ENCODE measurements at places on chromosomes 6 and 20. TPM values are rescaled to one million over a fixed set of nuclear protein-coding genes. Genes with fewer than 3 reads are reported as not detected.

- DNase-seq = no peak
Measured at GRCh38 chr6:41208439-41209106, 7.6 kb upstream of the TREML2 start.

GRCh38 chr6:72316675-72317380 is 305.0 kb upstream of the KCNQ5 start:
- no peak for DNase-seq

AGPAT1 gene
- total RNA-seq = 9.0 TPM

GRCh38 chr6:157184202-157185015 is 138.9 kb downstream of the TMEM242 start:
- DNase-seq = peak; percentile 43

- no peak for DNase-seq
Measured at GRCh38 chr6:159640322-159640721, 52.7 kb downstream of the SOD2 start.

SF3B5 gene
- 113 TPM for total RNA-seq

DNA sequence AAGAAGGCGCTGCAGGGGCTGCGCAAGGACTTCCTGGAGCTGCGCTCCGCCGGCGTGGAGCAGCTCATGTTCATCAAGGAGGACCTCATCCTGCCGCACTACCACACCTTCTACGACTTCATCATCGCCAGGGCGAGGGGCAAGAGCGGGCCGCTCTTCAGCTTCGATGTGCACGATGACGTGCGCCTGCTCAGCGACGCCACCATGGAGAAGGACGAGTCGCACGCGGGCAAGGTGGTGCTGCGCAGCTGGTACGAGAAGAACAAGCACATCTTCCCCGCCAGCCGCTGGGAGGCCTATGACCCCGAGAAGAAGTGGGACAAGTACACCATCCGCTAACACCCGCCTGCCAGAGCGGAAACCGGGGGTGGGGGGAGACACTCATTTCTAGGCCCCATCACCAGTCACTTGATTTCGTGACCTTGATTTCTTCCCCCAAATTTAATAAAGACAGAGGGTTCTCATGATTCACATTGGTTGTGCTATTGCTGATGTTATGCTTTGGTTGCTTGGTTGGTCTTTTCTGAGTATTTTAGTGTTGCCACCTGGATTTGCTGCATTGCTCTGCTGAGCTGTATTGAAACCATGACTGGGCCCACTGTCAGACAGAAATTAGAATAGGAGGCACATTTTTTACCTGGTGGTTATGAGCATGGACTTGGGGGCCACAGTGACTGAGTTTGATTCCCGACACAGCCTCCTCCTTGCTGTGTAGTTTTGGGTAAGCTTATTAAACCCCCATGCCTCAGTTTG is 1.5 kb downstream of the FAM50B start:
- DNase-seq = no peak

BEND6 gene
- 0.53 TPM for total RNA-seq

GRCh38 chr20:11195899-11196558 is 522.2 kb upstream of the JAG1 start:
- peak; percentile 92 for DNase-seq

DNA sequence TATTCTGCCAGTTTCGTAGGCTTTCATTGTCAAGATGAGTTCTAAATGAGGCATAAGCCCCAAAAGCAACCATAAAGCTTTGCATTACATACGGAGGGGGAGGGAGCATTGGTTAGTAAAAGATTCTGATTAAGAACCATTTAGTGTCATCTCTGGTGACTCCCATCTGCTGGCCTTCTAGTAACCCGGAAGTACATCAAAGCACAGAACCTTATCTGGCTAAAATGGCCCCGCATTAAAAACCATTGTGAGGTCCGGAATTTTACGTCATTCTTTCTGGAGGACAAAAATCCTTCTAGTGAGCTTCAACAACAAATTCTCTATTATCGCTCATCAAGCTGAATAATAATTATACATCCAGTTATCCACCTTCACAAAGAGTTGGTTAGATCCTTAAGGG is 37.8 kb downstream of the METTL24 start:
- DNase-seq = no peak

DNA sequence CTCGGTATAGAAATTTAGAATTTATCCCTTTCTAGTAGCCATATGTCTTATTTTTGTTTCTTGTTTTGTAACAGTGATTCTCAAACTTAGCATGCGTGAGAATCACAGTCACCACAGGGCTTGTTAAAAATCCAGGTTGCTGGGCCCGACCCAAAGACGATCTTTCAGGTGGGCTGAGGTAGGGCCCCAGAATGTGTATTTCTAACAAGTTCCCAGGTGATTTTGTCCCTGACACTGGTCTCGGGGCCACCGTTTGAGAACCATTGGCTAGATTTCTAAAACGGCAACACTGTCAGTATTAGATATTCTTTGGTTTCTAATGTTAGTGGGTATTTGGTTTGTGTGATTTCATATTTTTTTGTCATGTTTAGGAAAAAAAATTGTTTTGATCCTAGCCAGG is 9.9 kb downstream of the PFDN4 start:
- no peak for DNase-seq

TMEM239 gene
- not detected for total RNA-seq

DNA sequence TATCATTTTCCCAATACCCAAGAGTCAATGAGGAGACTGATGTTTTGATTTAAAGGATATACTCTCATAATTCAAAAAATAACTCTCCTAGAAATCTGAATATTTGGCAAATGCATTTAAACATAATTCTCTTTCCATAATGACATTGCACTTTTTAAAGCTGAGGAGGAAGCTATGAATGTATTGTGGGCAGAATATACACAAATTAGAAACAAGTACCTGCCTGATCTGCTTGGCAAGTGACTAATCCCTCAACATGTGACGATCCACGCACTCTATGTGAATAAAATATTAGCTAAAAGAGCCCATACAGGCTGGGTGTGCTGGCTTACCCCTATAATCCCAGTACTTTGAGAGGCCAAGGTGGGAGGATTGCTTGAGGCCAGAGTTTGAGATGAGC is 88.3 kb upstream of the CCDC28A start:
- peak; percentile 93 for DNase-seq

MOXD1 gene
- total RNA-seq = 1.6 TPM

PPP1R16B gene
- 0.26 TPM for total RNA-seq

GRCh38 chr6:45830441-45831139 is 185.1 kb downstream of the CLIC5 start:
- DNase-seq = peak; percentile 46

DNA sequence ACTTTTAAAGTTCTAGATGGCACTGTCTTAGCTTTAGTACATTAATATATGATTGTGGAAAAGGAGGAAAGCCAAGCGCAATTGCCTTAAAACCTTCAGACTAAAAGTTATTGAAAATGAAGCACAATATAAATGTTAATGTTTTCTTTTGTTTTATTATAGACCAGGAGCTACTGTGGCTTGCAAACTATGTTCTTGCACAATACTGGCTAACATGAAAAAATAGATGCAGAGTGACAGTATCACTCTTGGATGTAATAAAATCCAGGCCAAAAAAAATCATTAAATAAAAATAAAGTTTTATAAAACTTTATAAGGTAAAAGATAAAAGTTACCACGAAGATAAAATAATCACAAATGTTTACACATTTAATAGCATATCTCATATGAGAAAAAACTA is 18.3 kb upstream of the PLN start:
- DNase-seq = no peak

DNA sequence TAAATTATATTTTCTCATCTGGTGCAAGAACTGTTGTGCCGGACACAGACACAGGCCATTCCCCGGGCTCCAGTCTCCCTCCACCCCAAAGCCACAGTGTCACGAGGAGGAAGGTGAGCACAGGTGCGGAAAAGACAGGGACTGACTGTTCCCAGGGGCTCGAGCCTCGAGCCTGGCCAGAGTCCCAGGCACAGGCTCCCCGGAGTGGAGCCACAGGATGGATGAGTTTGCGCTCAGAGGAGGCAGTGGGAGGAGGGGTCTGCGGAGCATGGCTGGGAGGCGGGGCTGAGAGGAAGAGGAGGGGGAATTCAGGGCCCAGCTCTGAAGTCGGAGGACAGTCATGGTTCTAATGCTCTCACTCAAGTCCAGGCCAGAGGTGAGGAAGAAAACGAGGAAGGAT is 284.8 kb downstream of the SMOC2 start:
- DNase-seq = no peak

GRCh38 chr6:7201444-7201731 is 93.6 kb downstream of the RREB1 start:
- no peak for DNase-seq

OR12D3 gene
- total RNA-seq = not detected

IYD gene
- not detected for total RNA-seq

SNX21 gene
- total RNA-seq = 15.5 TPM

GRCh38 chr6:142848156-142848555 is 96.8 kb downstream of the HIVEP2 start:
- no peak for DNase-seq

- peak; percentile 50 for DNase-seq
Measured at GRCh38 chr20:57996936-57997890, 231.2 kb downstream of the ANKRD60 start.

DNA sequence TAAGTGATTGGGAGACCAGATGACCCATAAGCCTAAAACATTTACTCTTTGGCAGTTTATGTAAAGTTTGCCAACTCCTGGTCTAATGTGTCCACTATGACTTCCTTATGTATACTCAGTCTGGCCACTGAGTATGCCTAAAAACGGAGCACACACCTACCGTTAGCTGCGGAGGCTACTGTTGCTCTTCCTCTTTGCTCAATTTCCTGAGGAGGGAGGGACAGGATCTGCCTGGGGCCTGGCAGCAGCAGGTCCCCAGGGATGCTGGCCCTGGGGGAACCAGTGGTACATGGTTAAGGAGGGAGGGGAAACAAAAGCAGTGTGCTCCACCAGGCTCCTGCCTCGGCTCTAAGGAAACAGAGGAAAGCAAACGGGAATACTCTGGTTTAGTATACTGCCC is 113.5 kb downstream of the CDYL start:
- DNase-seq = no peak

DNA sequence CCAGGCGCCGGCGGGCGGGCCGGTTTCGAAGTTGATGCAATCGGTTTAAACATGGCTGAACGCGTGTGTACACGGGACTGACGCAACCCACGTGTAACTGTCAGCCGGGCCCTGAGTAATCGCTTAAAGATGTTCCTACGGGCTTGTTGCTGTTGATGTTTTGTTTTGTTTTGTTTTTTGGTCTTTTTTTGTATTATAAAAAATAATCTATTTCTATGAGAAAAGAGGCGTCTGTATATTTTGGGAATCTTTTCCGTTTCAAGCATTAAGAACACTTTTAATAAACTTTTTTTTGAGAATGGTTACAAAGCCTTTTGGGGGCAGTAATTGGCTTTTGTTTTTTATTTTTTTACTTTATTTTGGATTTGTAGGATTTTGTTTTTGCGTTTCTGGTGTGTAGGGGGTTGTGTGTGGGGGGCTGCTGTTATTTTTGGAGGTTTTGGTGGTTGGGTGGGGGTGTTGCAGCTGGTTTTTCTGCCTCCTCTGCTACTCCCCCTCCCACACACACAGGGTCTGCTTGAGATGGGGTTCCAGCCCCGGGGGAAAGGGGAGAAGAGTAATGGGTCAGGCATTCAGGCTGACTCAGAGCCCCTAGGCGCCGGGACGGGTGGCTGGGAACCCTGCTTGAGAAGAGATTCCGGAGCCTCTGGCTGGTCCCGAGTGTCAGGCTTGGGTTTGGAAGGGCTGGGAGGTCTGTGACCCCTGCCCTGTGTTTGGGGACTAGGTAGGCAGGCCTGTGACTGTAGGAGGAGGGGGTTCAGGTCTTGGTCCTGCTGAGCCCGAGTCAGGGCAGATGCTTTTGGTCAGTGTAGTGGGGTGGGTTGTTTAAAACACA is 2.0 kb downstream of the CEBPB start:
- DNase-seq = peak; percentile 81

GRCh38 chr6:13841936-13842335 is 27.6 kb upstream of the MCUR1 start:
- DNase-seq = no peak

- peak; percentile 96 for DNase-seq
Measured at GRCh38 chr6:53112404-53112803, 36.2 kb downstream of the GCM1 start.

DNA sequence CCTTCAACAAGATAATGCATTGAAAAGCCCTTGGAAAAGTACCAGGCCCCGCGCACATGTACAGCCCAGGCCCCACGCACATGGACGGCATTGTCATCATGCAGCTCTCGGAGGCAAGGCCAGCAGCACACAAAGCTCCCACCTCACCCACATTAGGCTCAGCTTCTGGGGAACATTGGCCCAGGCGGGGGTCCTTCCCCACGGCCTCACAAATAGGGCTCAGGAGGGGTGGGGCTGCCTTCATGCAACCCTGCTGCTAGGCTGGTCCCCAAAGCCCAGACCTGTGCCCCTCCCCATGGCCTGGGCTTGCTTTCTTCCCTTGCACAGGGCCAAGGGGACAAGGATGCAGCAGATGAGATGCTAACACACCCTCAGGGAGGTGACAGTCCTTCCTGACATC is 26.7 kb downstream of the NPEPL1 start:
- DNase-seq = no peak

GRCh38 chr20:38926934-38927616 is 858 bp downstream of the FAM83D start:
- DNase-seq = no peak

- DNase-seq = peak; percentile 87
Measured at GRCh38 chr6:43376551-43376981, 7.1 kb upstream of the ZNF318 start.

RNF182 gene
- not detected for total RNA-seq

DNA sequence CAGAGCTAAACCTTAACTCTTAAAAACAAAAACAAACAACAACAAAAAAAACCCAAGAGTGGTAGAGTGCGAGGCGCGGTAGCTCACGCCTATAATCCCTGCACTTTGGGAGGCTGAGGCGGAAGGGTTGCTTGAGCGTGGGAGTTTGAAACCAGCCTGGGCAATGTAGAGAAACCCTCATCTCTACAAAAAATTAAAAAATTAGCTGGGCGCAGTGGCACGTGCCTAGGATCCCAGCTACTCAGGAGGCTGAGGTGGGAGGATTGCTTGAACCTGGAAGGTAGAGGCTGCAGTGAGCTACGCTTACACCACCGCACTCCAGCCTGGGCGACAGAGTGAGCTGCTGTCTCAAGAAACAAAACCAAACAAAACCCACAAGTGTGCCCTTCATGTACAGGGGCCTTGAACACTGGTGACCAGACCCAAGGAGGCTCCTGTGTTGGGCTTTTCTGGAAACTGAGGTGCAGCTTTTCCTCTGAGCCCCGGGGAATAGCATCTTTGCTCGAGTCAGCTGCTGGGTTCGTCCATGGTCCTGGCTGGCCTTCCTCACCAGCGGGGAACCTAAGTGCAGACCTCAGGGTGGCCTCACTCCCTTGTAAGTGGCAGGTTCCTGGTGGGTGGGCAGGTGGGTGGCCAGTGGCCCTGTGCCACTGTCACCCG is 39.9 kb downstream of the PYGB start:
- no peak for DNase-seq

CAPN11 gene
- not detected for total RNA-seq

SLC26A8 gene
- total RNA-seq = not detected

- DNase-seq = no peak
Measured at GRCh38 chr6:141641406-141641805, 491.3 kb upstream of the GJE1 start.

GRCh38 chr6:133396233-133396983 is 155.3 kb downstream of the EYA4 start:
- DNase-seq = peak; percentile 71

GRCh38 chr6:157445277-157446009 is 64.5 kb downstream of the ZDHHC14 start:
- no peak for DNase-seq

All from bronchial epithelial cell (primary cell).